ENCODE measurements at places on chromosomes 12 and 14. TPM values are rescaled to one million over a fixed set of nuclear protein-coding genes. Genes with fewer than 3 reads are reported as not detected.

Gene NFATC4
- total RNA-seq = 30.3 TPM

Gene APOLD1
- 15.0 TPM for total RNA-seq

Gene FGF23
- not detected for total RNA-seq

Gene SOAT2
- 0.17 TPM for total RNA-seq

Gene CLEC4C
- total RNA-seq = not detected

Gene KRT79
- total RNA-seq = not detected

Gene SLC7A8
- total RNA-seq = 10.8 TPM

Gene USP30
- 12.7 TPM for total RNA-seq

Gene AKAP3
- total RNA-seq = 4.5 TPM

Gene MIPOL1
- 11.9 TPM for total RNA-seq

All from right cardiac atrium (tissue), 5 donors.